ENCODE measurements at places on chromosomes 12 and 14.

- DNase-seq, result no peak
Observed at GRCh38 chr14:65993996-65994395, 492.2 kb upstream of the CCDC196 start.

- DNase-seq, result no peak
Observed at GRCh38 chr14:87877877-87878276, 115.1 kb downstream of the GALC start.

- DNase-seq, result no peak
Observed at GRCh38 chr14:24364841-24365240, 3.1 kb upstream of the NFATC4 start.

DNA sequence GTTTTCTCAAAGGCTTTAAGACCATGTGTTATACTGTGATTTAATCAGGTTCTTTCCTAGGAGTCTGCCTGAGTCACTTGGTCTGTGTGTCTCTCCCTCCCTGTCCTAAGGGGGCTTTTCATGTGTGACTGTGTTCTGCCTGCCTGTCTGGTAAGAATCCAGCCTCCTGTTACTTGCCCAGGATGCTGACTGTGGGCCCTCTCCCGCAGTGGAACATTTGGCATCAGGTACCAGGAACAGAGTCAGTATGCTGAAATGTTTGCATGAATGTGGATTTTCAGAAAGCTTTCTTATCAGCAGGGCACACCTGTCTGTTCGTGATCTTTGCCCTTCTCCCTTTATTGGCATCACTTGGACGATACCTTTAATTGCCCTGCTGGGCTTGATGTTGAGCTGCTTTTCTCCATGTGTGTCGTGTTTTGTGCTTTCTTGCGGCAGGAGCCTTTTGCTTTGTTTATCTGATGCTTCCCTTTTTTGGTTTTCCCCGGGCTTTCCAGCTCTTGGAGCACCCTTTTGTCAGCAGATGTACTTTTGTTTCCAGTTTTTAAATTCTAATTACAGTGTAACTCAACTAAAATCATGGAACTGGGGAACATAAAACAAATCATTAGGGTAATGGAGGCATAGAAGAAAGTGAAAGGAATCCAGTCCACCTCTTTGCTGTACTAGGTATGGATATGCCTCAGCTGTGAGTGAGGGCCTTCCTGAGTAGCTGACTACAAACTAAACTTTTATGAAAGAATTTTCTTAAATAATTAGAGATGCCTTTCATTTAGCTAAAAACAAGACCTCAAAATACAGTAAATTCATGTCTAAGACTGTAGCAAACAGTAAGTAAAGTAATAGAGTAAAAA lies 72.5 kb downstream of the TRAF3 start:
- no peak for DNase-seq

DNA sequence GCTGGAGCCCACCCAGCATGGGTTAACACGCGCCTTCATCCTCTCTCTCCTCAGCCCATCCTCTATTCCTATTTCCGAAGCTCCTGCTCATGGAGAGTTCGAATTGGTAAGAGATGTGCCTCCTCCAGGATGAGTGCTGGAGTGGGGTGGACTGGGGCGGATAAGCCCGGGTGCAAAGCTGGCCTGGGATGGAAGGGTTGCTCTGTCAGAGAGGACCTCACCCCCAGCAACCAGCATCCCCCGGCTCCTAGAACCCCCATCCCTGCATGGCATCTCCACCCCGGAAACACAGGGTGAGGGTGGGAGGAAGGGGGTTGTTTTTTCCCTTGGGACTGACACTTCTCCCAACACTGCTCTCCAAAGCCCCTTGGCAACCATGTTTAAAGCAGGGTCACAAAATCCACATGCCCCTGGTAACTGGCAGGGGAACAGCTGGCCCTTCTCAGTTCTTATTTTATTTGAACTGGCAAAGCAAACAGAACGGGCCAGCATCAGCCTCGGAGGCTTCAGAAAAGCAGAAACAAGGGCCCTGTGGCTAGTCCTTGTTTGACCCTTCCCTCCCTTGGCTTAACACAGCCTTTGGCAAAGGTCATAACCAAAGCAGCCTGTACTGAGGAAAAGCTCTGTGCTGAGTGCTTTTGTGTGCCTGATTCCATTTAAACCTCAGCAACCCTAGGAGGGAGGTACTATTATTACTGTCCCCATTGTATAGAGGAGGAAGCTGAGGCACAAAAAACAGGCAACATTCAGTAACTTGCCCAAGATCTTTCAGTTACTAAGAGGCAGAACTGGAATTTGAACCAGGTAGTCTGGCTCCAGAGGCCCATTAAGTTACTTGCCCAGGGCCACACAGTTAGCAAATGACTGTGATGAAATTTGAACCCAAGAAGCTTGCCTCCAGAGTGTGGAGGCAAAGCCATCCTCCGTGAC lies 4.2 kb downstream of the GSTZ1 start:
- no peak for DNase-seq

DNA sequence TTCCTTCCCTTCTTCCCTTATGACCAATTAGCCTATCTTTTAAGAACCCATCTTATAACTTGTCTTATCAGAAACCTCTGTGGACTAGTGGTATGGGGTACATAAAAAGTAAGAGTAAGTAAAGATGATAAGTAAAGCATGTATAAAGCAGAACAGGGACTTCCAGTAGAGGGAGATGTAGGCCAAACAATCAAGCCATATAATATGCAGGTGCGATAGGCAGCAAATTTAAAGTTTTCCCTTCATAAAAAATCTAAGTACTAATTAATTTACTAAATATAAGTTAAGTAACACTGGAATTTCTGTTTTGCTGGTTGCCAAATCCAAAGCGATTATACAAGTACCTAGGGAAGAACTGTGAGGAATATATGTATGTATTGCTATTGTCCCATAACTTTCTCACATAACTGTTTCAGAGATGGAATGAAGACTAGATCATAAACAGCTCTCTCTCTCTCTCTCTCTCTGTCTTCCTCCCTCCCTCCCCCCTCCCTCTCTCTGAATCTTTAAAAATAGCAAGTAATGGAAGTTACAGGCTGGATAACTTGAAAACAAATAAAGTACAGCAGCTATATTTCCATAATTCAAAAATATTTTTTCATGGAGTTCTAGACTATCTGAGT lies 25.7 kb downstream of the METTL25 start:
- no peak for DNase-seq
